CD4-positive, alpha-beta T cell treated with Interleukin-10 for 1 hour (primary cell): ENCODE measurements at places on chromosomes 16 and 17.

GRCh38 chr17:3732210-3732621 is 8.5 kb downstream of the HASPIN start:
- DNase-seq, result no peak

DNA sequence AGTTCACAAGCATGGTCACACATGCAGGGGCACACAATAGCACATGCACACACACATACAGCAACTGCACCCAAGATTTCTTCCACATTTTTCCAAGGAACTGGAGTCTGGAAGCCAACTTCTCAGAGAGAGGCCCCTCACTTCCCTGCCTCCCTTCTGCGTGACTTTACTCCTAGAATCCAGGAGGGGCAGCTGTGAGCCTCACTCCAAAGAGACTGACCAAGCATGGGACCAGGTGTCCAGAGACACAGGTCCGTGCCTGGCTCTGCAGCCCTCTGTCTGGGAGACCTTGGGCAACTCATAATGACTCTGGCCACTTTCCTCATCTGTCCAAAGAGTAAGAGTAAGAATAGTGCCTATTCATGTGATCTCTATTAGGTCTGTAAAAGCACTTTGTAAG is 104.7 kb upstream of the TMEM132E start:
- no peak for DNase-seq

- no peak for DNase-seq
These were observed 107.1 kb downstream of the STX8 start for GRCh38 chr17:9468532-9468931.

GRCh38 chr17:31880311-31880710 is 21.2 kb downstream of the UTP6 start:
- DNase-seq, result no peak
